ENCODE measurements at places on chromosomes 12 and 14.
A peak's percentile ranks its signal among the peaks of the same experiment; 100 is the strongest.

DNA sequence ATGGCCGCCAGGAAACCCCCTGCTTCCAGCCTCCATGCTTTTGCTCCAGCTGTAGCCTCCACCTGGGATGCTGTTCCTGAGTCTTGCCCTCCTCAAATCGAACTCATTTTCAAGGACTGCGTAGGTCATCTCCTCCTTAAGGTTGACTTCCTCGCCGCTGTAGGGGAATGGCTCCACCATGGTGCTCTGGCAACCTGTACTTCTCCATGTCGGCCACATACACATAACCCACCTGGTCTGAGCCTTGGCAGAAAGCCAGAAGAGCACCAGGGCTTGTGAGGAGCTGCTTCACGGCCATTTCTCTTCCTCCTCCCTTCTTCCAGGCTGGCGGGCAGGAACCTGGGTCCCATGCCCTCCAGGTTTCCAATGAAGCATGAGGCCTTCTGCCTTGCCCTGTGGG, 36.7 kb upstream of the BEGAIN start:
- no peak for DNase-seq

DNA sequence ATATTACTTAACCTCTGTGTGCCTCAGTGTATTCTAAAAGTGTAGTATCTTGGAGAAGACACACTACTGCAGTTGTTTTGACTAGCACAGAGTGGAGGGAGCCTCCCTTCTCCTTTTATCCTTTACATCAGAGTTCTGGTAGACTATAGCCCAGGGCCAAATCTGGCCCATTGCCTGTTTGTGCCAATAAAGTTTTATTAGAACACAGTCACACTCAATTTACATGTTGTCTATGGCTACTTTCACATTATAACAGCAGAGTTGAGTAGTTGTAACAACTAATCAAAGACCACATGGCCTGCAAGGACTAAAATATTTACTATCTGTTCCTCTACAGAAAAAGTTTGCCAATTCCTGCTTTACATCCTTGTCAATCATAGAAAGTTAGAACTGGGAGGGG, 27.7 kb upstream of the IGF1 start:
- no peak for DNase-seq

DNA sequence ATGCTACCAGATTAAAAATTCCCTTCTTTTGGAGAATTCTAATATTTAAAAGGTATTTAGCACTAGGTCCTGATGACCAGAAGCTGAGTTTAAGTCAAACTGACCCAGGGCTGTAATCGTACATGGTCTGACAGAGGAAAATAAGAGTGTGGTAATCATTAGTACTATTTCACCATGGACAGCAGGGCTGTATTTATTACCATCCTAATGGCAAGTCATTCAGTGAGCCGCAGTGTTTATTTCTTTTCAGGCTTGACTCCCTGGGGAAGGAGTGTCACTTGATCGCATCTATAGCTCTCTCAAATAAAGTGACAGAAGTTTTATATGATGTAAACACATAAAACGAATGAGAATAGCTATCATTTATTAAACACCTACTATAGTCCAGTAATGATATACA, 261.8 kb downstream of the BTG1 start:
- no peak for DNase-seq

GRCh38 chr14:94569381-94570001, 8.2 kb downstream of the SERPINA4 start:
- no peak for DNase-seq

DNA sequence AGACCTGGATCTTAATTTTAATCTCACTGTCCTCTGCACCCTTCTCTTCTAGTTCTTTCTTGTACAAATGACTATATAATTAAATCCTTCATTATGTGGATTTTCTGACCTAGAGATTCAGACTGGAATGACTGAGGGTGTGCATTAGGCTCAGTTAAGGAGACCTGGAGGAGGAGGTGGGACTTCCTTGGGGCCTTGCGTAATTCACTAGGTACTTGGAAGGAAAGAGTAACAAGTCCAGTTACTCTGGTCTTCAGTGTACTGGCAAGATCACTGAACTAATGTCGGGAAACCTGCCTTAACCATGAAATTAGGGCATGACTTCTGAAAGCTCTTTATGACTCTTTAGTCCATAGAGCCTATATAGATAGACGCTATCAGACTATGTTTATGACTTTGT, 441.4 kb downstream of the EGLN3 start:
- no peak for DNase-seq

- DNase-seq = no peak
Observed at GRCh38 chr12:103956509-103957027, 9.1 kb upstream of the TDG start.

GRCh38 chr12:51922762-51923505, 15.6 kb downstream of the ACVRL1 start:
- no peak for DNase-seq

GRCh38 chr12:101051901-101052550, 158.0 kb downstream of the SLC5A8 start:
- no peak for DNase-seq

DNA sequence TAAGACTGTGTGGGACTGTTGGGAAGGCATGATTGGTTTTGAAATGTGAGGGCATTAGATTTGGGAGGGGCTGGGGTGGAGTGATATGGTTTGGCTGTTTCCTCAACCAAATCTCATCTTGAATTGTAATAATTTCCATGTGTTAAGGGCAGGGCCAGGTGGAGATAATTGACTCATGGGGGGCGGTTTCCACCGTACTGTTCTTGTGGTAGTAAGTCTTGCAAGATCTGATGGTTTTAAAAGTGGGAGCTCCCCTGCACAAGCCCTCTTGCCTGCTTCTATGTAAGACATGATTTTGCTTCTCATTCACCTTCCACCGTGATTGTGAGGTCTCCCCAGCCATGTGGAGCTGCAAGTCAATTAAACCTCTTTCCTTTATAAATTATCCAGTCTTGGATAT, 76.6 kb upstream of the PPFIA2 start:
- no peak for DNase-seq

DNA sequence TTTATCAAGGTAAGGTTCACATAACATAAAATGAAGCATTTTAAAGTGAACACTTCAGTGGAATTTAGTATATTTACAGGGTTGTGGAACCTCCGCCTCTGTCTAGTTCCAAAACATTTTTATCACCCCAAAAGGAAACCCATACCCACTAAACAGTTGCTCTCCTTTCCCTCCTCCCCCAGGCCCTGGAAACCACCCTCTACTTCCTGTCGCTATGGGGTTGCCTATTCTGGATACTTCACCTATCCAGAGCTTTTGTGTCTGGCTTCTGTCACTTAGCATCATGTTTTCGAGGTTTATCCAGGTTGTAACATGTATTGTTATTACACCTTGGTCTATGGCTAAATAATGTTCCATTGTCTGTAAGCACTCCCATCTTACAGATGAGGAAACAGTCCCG, 27.7 kb upstream of the ZFP36L1 start:
- DNase-seq = no peak

DNA sequence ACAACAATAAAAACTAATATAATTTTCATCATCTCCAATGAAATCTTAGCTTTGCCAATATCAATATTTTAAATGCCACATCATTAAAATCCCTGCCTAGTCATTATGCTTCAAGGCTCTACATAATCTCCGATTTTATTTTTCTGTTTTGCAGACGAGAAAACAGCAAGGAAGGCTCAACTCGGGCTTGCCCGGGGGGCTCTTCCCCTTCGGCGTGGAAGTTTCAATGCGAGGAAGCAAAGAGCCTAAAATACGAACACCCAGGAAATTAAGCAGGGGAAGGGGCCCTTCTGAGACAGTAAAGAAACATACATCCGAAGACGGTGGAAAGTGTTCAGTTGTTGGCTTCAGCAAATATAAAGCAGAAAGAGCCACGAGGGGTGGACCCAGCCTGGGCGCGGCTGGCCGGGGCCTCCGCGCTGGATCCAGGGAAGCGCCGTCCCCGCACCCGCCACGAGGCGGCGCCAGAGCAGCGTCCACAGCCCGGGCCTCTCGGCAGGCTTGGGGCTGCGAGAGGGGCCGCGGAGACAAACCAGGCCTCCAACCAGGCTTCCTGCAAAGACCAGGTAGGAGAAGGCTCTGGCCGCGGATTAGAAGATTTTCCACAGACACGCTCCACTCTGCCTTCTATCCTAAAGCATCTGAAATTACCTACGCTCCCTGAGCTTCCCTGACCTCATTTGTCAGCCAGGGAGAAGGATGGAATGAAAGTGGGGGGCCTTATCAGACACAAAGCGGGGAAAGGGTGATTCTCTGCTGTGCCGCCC, 77.2 kb downstream of the SERPINA3 start:
- DNase-seq = peak; percentile 5

DNA sequence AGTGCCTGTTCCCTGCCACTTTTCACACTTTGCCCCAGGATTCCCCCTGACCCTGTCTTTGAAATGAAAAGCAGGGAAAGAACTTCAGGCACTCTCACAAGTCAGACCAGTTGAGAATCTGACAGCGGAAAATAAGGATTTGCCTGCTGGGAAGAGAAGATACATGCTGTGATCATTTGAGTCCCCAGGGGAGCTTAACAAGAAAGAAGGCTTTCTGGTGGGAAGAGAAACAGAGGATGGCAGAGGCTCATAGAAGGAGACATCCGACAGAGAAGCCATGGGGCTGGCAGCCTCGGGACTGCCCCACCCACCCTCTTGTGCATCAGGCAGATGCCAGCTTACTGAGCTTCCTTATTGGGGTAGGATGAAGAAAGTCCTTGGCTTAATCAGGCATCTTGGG, 11.9 kb downstream of the TTC9 start:
- no peak for DNase-seq

- DNase-seq = no peak
Observed at GRCh38 chr12:69321351-69321750, 26.8 kb upstream of the LYZ start.

- no peak for DNase-seq
Observed at GRCh38 chr12:3371018-3371417, 120.0 kb upstream of the PRMT8 start.

DNA sequence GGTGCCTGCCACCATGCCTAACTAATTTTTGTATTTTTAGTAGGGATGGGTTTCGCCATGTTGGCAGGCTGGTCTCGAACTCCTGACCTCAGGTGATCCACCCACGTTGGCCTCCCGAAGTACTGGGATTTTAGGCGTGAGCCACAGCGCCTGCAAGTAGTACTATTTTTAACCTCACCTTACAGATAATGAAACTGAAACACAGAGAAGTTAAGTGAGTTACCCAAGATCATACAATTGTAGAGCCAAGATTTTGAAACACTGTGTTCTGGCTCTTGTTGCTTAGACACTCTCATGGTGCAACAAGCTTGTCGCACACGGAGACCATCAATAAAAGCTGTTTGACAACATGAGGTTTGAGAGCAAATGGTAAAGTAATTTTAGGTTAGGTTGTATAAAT, 159.1 kb upstream of the LMNTD1 start:
- DNase-seq = no peak

DNA sequence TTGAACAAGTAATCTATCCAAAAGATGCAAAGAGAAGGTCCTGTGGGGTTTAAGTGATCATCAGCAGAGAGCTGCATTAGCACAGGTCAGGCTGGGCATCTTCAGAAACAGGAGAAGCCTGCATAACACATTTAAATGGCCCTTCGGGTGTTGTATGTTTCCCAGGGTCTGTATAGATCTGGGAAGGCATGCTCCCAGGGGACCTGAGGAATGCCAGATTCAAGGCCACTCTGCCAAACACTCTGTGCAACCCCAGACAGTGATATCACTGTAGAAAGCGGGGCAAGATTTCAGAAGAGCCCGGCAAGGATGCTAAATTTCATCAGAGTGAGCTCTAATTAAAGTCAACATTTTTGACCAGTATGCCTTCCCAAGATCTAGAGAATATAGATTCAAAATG, 92.9 kb downstream of the ARMH4 start:
- no peak for DNase-seq

- DNase-seq = no peak
Observed at GRCh38 chr12:132260721-132261120, 68.7 kb downstream of the GALNT9 start.

GRCh38 chr14:20971705-20972021, 16.4 kb downstream of the RNASE2 start:
- DNase-seq = no peak

GRCh38 chr12:104596134-104596799, 139.5 kb downstream of the CHST11 start:
- DNase-seq = no peak

DNA sequence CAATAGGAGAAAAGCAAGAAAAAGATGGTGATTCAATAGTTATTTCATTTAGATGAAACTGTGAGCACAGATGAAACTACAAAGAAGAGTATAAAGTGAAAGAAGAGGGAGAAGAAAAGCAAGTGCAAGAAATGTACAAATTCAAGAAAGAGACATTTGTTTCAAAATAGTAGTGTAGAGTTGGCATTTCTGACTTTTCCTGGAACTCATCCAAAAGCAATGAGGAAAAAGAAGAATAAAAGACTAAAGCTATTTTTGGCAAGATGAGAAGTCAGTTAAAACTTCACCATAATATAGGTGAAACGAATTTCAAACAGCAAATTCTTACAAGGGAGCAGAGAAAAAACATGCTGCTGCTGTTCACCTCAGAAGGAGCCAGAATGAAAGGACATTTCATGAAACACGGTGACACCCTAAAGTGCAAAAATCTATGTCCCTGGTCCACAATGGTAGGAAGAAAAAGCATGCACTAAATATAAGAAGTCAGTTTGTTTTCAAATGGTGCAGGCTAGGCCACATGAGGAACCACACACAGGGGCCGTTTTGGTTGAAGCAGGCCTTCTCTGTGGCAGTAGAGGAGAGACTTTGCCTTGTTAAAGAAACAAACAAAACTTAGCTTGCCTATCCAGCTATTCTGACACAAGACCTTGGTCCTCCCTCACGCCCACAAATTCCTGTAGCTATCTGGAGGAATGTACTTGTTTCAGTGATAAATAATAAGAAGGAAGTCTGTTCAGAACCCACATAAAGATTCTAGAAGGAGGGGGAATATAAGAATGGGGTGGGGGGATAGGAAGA, 11.1 kb upstream of the CMAS start:
- DNase-seq = no peak

- no peak for DNase-seq
Observed at GRCh38 chr14:83473416-83474235, 1940.0 kb upstream of the SEL1L start.

- peak; percentile 28 for DNase-seq
Observed at GRCh38 chr12:52603314-52603713, 2.1 kb upstream of the KRT72 start.

DNA sequence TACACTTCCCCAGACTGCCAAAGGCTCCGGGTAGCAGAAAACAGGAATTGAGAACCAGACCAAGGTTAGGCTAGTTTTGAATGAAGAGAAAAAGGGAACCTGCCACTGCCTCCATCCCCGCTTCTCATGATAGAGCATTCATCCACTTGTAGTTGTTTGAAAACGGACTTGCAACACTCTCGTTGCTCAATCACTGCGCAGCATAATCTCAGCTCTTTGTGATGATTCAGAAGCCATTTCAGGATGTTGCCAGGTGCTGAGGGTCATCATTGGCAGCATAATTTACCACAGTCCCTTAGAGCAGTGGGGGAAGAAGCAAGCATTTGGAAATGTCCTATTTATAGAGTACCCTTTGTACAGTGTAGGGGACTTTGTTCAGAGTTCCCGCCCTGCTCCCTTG, 25.6 kb downstream of the KCNK13 start:
- no peak for DNase-seq

DNA sequence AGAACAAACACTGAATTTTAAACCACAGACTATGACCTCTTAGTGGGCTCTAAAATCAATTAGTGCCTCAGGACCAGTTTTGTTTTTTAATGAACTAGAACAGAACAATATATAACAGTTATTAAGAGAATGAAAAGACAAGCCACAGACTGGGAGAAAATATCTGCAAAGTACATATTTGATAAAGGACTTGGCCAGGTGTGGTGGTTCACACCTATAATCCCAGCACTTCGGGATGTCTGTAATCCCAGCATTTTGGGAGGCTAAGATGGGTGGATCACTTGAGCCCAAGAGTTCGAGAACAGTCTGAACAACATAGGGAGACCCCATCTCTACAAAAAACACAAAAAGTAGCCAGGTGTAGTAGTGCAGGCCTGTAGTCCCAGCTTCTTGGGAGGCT, 36.2 kb downstream of the PPP1R13B start:
- DNase-seq = no peak
